ENCODE measurements at places on chromosomes 1 and 21.

DNA sequence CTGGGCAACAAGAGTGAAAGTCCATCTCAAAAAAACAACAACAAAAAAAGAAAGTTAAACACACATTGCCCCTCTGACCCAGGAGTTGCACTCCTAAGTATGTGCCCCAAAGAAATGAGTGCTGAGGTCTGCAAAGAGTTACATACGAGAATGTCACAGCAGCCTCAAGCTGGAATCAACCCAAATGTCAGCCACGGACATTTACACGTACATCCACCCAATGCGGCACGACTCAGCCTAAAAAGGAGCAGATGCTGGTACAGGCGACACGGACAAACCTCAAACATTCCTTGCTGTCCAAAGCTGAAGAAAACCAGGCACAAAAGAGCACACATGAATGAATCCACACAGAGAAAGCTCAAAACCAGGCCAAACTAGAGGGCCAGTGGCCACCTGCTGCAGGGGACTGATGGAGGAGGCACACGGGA lies 46.8 kb upstream of the ECE1 start:
- H3K4me3 ChIP-seq = no peak overlapping the region
- peaks cover 93% of the 10 kb centered on the region for H3K4me1 ChIP-seq
- H3K36me3 ChIP-seq = peaks cover 17% of the 10 kb centered on the region
- no peak for DNase-seq

- DNase-seq = no peak
- peaks cover 4% of the 10 kb centered on the region for H3K4me1 ChIP-seq
- H3K27ac ChIP-seq = no peak overlapping the region
- no peak overlapping the region for H3K4me3 ChIP-seq
- H3K36me3 ChIP-seq = no peaks in the 10 kb centered on the region
- H3K27me3 ChIP-seq = peaks cover 59% of the 10 kb centered on the region
These were observed 31.0 kb downstream of the UMODL1 start for GRCh38 chr21:42102076-42102475.

DNA sequence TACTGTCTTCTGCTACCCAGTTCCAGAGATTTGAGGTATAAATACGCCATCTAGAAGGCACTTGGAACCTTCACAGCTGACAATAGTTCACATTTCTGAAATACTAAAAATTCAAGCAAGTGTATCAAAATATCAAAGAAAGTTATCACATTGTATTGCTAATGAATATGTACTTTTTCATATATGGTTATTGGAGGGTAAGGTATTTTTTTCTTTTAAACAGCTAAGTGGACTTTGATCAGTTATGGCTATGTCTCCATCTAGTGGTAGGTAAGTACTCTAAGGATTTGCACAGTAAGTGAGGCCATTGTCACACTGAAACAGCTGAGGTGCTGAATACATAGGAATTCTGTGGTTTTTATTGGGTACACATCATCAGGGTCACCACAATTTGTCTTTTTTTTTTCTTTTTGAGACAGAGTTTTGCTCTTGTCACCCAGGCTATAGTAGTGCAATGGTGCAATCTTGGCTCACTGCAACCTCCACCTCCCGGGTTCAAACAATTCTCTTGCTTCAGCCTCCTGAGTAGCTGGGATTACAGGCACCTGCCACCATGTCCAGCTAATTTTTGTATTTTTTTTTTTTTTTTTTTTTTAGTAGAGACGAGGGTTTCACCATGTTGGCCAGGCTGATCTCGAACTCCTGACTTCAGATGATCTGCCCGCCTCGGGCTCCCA lies 49.1 kb upstream of the CR2 start:
- H3K27ac ChIP-seq = no peak overlapping the region
- H3K36me3 ChIP-seq = peaks cover 3% of the 10 kb centered on the region
- no peak overlapping the region for H3K4me3 ChIP-seq
- H3K4me1 ChIP-seq = peaks cover 4% of the 10 kb centered on the region
- H3K27me3 ChIP-seq = peaks cover 5% of the 10 kb centered on the region

DNA sequence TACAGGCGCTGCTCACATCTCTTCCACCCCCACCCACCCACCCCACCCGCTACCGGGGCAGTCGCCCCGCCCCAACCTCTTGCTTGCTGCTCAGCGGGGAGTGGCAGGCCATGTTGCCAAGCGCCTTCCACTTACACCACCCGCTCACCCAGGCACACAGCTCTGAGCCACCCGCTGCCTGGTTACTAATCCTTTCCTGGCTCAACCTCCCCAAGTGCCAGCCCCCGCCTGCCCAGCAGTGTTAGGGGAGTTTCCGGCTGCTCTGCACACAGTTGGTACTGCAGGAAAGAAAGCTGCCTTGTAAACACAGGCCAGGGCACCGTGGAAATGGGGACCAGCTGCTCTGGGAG lies 56.2 kb downstream of the LACTBL1 start:
- DNase-seq = no peak
- no peaks in the 10 kb centered on the region for H3K36me3 ChIP-seq
- H3K4me3 ChIP-seq = no peak overlapping the region
- H3K4me1 ChIP-seq = no peaks in the 10 kb centered on the region

DNA sequence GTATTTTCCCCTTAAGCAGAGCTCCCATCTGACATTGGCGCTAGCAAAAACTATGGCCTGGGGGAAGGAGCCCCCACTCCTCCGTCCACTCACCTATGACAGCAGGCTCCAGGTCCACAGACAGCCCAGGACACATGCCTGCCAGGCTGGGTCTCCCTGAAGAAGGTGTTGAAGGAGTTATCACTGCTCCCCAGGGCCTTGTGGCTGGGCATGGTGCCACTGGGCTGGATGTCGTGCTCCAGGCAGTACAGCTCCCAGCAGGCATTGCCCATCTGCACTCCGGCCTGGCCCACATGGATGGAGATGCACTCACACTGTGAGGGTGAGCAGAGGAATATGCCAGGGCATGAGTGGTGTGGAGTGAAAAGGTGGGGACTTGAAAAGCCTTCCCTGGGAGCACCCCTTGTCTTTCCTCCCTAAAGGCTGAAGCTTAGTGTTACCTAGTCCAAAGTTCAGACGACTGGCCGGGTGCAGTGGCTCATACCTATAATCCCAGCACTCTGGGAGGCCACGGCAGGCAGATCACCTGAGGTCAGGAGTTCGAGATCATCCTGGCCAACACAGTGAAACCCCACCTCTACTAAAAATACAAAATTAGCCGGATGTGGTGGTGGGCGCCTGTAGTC lies 30.0 kb downstream of the RABIF start:
- H3K27ac ChIP-seq = no peak overlapping the region
- H3K4me3 ChIP-seq = no peak overlapping the region
- H3K27me3 ChIP-seq = peaks cover 68% of the 10 kb centered on the region
- no peak for DNase-seq

All from activated naive CD4-positive, alpha-beta T cell treated with anti-CD3 and anti-CD28 coated beads, Interleukin-2, amount 10 ng/mL, durations not matched to agents 7 days and 5 days (primary cell).